Activated T-helper 17 cell treated with anti-CD3 and anti-CD28 coated beads, Interleukin-2, amount 50 U/mL, for 72 hours (primary cell): ENCODE measurements at places on chromosomes 5 and 9. TPM values are rescaled to one million over a fixed set of nuclear protein-coding genes. Genes with fewer than 3 reads are reported as not detected.

The SNAPC4 gene
- 16.3 TPM for total RNA-seq

- no peak for ATAC-seq
Observed at GRCh38 chr9:134150557-134151214, 13.7 kb downstream of the RNU6ATAC start.

The ANKRD55 gene
- total RNA-seq: 0.22 TPM

The SRA1 gene
- total RNA-seq: 39.1 TPM

- peak; percentile 94 for ATAC-seq
Observed at GRCh38 chr5:159773062-159773924, 143.0 kb upstream of the ADRA1B start.

The ZNF484 gene
- 9.9 TPM for total RNA-seq

The RXRA gene
- total RNA-seq: 4.2 TPM

DNA sequence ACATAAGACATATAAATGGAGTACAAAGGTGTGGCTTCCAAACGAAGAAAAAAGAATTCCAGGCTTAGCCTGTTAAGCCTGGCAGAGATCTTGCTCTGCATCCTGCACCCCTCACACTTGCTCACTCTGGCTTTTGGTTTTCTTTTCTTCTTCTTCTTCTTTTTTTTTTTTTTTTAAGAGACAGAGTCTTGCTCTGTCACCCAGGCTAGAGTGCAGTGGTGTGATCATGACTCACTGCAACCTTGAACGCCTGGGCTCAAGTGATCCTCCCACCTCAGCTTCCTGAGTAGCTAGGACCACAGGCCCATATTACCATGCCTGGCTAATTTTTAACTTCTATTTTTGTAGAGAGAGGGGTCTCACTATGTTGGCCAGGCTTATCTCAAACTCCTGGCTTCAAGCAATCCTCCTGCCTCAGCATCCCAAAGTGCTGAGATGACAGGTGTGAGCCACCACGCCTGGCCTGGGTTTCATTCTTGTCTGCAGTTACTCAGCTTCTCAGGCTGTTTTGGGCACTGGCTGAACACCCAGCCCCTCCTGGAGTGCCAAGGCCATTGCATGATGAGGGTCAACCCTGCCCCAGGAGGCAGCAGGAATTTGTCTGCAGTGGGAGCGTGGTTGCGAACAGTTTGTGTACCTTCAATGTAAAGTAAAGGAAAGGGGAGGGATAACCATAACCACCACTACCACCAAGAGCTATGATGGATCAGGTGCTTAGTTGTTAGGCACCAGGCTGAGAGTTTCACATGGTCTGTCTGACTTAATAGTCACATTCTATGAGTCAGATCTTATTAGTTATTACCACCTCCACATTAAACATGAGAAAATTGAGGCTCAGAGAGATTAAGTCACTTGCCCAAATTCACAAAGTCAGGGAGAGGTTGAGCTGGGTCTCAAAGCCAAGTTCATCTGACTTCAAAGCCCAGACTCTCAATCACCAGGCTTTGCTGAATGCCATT, 219.2 kb upstream of the PANK3 start:
- ATAC-seq: peak; percentile 16

The IPPK gene
- total RNA-seq: 15.1 TPM

DNA sequence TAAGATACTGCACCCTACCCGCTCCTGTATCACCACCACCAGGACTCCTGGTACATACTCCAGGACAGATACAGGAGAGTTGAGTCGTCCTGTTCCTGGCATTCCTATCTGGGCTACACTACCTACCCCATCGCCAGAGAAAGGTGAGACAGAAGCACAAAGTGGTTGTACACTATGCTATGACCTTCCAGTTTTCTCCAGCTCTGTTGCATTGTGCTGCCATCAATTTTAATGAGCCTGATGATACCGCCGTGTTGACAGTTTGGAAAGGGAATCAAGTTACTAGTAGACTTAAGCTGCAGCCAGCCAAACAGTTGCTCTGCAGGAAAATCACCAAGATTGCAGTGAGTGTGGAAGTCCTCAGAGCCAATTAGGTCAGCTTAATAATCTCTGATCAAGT, 35.2 kb downstream of the ANP32B start:
- no peak for ATAC-seq

DNA sequence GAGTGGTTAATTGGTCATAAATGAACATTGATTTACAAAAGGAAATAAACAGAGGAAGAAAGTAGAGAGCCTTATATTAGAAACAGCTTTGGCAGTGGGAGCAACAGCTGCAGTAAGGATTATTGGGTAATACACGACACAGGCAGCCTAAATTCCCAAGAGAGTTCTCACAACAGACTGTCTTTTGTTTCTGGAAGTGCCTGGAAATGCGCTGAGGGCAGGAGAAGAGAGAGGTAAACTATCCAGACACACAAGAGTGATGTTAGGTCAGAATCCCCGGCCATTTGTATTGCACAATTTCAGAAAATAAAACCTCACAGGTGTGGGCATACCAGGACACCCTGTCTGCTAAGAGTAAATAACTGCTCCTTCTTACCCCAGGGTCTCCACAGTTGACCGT, 450.4 kb upstream of the CTNND2 start:
- ATAC-seq: no peak

The DMRT2 gene
- not detected for total RNA-seq

DNA sequence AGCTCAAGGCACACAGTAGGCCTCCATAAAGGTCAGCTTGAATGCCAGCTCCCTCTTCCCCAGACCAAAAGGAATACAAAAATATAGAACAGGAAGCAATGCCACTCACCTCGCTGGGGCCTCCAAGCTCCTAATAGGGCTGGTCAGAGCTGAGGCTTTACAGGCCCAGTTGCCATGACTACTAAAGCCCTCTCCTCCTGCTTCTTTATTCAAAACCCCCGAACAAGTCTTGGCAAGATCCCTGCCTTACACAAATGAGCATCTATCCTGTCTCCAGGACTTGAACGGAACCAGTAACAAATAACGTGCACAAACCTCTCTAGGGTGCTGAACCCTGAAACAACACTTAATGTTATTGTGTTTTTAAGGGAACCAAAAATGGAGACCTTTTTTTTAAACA, 136.3 kb downstream of the SIL1 start:
- ATAC-seq: no peak

DNA sequence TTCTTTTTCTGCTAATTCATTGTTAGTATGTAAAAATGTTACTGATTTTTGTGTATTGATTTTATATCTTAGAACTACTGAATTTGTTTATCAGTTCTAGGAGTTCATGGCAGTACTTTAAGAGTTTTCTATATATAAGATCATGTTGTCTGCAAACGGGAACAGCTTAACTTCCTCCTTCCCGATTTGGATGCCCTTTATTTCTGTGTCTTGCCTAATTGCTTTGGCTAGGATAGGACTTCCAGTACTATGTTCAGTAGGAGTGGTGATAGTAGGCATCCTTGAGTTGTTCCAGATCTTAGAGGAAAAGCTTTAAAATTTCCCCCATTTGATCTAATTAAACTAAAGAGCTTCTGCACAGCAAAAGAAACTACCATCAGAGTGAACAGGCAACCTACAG, 20.1 kb downstream of the RCL1 start:
- ATAC-seq: no peak

The NMUR2 gene
- not detected for total RNA-seq

The MARCHF3 gene
- total RNA-seq: 2.9 TPM

- ATAC-seq: no peak
Observed at GRCh38 chr9:136762915-136763648, 1.2 kb downstream of the LCN15 start.

The PLEKHG4B gene
- 0.11 TPM for total RNA-seq

The FOXD4L5 gene
- 0.13 TPM for total RNA-seq

- no peak for ATAC-seq
Observed at GRCh38 chr9:123348317-123348992, 7.5 kb upstream of the CRB2 start.

The KIF20A gene
- 66.2 TPM for total RNA-seq

The AGXT2 gene
- total RNA-seq: not detected

GRCh38 chr5:61732369-61732768, 400.3 kb downstream of the ZSWIM6 start:
- ATAC-seq: no peak

- no peak for ATAC-seq
Observed at GRCh38 chr9:129289883-129290282, 111.8 kb upstream of the IER5L start.

The GRM6 gene
- not detected for total RNA-seq

DNA sequence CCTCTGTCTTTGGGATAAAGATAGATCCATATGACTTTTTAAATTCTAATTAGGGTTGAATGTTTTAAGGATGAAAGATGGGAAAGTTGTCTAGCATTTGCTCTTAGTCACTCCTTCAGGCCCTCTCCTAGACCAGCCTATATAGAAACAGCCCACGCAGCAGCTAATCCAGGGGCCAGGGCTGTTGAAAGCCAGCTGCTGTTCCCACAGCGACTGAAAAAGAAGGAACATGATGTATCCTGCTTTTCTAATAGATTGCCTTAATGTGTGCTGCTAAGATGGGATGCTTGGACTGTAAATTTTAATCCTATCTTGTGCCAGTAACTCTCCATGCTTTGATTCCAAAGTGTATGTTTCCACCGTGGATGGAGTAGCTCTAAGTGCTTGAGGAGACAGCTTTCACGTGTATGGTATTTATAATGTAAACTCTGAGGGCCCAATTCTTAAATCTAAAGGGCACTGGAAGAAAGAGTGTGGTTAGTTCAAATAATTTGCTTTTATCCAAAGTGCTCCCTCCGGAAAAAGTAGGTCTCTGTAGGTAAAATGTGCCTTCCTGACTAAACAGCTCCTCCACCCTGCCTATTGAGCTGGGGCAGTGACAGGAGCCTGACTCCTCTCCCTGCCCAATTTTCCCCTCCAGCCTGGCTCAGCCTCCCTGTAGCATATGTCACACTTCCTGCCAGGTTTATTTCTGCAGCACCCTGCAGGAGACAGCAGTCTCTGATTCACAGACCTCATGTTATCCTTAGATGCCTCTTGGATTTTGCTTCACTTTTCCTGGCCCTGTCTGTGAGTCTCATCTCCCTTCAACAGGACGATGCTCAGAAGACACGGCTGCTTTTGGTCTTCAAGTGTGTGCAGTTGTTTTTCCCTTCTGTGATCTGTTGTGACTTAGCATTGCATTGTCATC, 33.2 kb downstream of the SLC36A1 start:
- no peak for ATAC-seq

DNA sequence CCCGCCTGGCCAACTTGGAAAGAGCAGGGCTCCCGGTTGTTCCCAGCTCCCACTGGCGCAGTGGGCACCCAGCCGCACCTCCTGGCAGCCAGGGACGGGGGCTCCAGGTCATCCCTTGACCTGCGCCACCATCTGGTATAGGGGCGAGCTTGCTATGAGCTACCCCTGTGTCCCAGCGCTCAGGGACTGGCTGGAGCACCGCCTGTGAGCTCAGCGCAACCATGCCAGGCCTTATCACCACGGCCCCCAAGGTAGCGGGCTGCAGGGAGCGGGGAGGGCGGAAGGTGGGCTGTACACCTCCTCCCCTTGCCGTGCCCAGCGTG, 15.4 kb upstream of the RASA1 start:
- ATAC-seq: no peak

DNA sequence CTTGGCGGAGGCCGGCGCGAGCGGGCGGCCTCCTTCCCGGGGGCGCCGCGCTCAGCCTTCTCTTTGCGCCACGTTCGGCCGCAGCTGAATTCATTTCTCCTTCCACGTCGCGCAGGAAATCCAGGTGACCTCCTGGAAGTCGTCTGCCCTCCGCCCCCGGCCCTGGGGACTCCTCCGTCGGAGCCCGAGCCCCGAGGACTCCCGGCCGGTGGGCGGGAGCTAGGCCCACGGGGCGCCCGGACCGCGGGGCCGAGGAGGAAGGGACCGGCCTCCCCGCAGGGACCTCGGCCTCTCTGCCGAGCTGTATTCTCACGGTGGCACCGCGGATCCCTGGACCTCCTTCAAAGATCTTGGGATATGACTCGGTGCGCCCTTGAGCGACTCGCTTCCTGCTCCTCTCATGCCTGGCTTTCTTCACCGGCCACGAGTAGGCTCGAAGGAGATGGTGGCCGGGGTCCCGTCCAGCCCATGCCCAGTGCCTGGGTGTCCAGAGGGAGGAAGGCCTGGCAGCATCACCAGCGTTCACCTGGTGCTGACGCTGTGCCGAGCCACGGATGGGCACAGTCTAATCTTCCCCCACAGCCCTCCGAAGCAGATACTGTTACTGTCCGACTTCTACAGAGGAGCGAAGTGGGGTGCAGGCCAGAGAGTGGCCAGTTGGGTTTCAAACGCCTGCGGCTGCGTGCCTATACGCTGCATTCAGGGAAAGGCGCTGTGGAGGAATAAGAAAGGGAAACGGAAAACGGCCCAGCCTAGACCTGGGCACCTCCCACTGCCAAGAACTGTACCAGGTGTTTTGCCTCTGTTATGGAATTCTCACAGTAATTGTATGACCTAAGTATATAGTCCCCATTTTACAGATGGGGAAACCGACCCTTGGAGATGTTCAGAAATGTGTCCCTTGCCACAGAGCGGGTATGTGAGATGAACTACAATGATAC, 47.3 kb downstream of the PAX5 start:
- no peak for ATAC-seq

DNA sequence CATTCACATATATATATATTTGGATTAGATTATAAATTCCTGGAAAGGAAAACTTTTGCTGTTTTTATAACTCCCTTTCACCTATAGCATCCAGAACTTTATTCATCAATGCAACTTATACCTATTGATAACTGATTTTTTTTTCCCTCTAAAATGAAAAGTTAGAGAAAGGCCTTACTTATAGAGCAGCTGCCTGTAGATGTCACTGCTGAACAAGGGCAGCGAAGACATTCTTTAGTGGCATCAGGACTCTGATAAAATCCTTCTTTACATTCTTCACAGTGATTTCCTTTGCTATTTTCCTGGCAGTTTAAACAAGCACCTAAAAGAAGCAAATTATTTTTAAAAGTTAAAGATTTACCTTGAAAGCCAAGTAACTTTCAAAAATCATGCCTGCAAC, 32.3 kb upstream of the CDK5RAP2 start:
- ATAC-seq: no peak

The SUSD3 gene
- 68.4 TPM for total RNA-seq

GRCh38 chr9:77999231-77999631, 32.4 kb downstream of the GNAQ start:
- no peak for ATAC-seq

DNA sequence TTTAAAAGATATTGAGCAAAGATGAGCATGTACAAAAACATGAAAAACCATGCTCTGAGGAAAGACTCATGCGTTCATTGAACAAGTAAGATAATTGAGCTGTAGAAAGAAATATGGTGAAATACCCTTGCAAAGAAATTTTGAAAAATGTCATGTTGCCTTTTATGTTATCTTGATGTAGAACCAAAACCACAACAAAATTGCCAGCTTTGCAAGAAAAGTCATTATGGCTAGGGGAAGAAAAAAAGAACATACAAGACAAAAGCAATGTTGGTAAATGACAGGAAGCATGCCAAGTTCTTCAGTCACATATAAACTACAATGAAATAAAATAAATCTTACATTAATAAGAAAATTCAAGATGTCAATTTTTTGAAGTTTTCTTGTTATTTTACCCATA, 368.0 kb downstream of the IRX1 start:
- no peak for ATAC-seq

DNA sequence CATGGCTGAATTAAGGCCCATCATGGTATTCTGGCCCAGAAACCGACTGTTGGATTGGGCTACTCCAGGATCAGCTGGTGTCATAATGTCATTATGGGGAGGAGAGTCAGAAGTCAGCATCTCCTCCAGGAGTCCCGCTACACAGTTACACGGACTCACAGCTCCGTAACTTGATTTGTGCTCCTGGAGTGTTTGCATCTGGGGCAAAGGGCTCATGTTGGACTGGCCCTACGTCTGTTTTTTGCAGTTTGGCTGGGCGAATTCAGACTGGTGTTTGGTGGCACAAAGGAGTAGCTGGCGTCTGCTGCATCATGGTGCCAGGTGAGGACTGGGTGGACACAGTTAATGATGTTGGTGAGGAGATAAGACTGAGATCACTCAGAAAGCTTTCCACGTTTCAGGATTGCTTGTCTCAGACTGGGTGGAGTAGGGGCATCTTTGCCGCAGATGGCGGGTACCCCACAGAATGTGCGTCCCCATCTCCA, 31.3 kb downstream of the OR2V1 start:
- ATAC-seq: no peak
